ENCODE measurements at places on chromosomes 5 and 9. TPM values are rescaled to one million over a fixed set of nuclear protein-coding genes. Genes with fewer than 3 reads are reported as not detected.

Gene GDF9
- total RNA-seq, result 0.18 TPM

GRCh38 chr9:134492281-134492691, 149.3 kb upstream of the COL5A1 start:
- no peak overlapping the region for H3K4me3 ChIP-seq
- peak; percentile 91 for DNase-seq
- H3K4me1 ChIP-seq, result peaks cover 22% of the 10 kb centered on the region
- peak overlapping the region; percentile 41 for H3K27ac ChIP-seq

DNA sequence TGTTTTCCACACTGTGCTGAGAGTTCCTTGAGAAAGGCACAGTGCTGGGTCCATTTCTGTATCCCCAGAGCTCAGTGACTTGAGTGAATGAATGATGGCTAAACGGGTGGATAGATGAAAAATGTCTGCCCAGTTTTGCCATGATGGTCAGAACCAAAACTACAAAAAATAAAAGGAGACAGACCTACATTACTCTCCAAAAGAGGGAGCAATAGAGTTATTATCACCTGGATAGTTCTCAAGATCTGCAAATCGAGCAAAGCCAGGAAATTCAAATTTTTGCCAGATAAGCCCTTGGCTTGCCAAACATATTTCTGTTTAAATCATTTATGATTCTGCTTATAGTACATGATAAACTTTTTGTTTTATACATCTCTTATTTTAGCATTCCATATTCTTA, 214.2 kb upstream of the ZNF462 start:
- no peak overlapping the region for H3K27ac ChIP-seq
- no peaks in the 10 kb centered on the region for H3K4me1 ChIP-seq
- no peak overlapping the region for H3K4me3 ChIP-seq
- no peaks in the 10 kb centered on the region for H3K36me3 ChIP-seq
- DNase-seq, result peak; percentile 13

Gene RNF38
- total RNA-seq, result 8.8 TPM

GRCh38 chr9:20397348-20397747, 225.0 kb downstream of the MLLT3 start:
- DNase-seq, result no peak
- H3K36me3 ChIP-seq, result no peaks in the 10 kb centered on the region
- no peak overlapping the region for H3K4me3 ChIP-seq
- no peaks in the 10 kb centered on the region for H3K27me3 ChIP-seq
- H3K27ac ChIP-seq, result no peak overlapping the region
- H3K4me1 ChIP-seq, result no peaks in the 10 kb centered on the region

Gene CDX1
- total RNA-seq, result 0.18 TPM

DNA sequence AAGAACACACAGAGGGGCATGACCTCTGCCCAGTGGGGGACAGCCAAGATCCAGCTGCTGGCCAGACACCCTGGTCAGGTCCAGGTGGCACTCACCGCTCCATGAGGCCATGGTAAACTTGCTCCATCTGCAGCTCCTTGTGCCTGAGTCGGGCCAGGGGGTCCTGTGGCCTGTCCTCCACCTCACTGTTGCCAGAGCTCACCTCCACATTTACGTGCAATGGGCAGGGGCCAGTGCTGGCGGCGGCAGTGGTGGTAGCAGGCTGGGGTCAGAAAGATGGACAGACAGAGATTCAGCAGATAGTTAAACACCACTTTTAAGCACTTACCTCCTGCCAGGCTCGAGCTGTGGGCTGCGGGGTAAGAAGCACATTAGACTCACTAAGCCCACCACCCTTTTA, 28.0 kb downstream of the AKNA start:
- no peaks in the 10 kb centered on the region for H3K27me3 ChIP-seq
- H3K4me3 ChIP-seq, result no peak overlapping the region
- DNase-seq, result no peak
- no peak overlapping the region for H3K27ac ChIP-seq

GRCh38 chr5:128349044-128349858, 188.8 kb downstream of the FBN2 start:
- H3K4me3 ChIP-seq, result no peak overlapping the region
- no peak overlapping the region for H3K27ac ChIP-seq
- DNase-seq, result peak; percentile 10
- no peaks in the 10 kb centered on the region for H3K4me1 ChIP-seq
- peaks cover 24% of the 10 kb centered on the region for H3K36me3 ChIP-seq

Gene ANXA1
- 637 TPM for total RNA-seq

Gene PDGFRB
- total RNA-seq, result 108 TPM

Gene TMEM215
- not detected for total RNA-seq

DNA sequence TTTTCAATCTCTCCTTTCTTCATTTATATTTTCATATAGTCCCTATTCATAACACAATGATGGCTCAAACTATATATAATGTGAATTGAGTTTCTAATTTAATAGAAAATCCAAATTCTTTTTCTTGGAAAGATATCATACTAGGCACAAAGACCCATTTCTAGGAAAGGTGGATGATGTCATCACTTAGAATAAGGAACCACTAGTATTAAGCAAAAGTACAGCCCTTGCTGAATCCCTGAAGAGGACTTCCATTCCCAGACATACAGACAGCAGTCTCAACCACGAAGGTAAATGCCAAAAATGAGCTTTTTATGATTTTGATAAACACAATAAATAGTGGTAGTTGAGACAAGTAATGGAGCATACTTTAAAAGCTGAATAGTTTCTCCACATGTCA, 210.0 kb downstream of the FBN2 start:
- no peak overlapping the region for H3K4me3 ChIP-seq
- H3K27ac ChIP-seq, result no peak overlapping the region
- DNase-seq, result no peak
- H3K27me3 ChIP-seq, result no peaks in the 10 kb centered on the region

DNA sequence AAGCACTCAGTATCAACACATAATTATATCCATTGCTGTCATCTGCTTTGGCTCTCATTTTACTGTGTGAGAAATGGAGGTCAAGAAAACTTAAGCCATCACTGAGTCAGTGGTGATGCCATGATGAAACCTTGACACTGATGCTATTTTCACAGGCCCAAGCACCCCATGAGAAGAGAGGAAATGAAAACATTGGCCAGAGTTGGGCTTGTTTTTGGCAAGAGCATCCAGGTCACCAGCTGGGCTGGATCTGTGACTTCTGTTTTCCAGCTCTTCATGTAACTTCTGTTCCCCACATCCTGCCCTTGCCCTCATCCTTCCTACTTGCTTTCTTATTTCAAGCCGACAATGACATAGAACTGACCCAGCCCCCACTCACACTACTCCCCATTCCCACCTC, 10.0 kb downstream of the LCP2 start:
- H3K4me1 ChIP-seq, result no peaks in the 10 kb centered on the region
- H3K27me3 ChIP-seq, result no peaks in the 10 kb centered on the region
- H3K36me3 ChIP-seq, result no peaks in the 10 kb centered on the region
- no peak overlapping the region for H3K27ac ChIP-seq
- no peak for DNase-seq

DNA sequence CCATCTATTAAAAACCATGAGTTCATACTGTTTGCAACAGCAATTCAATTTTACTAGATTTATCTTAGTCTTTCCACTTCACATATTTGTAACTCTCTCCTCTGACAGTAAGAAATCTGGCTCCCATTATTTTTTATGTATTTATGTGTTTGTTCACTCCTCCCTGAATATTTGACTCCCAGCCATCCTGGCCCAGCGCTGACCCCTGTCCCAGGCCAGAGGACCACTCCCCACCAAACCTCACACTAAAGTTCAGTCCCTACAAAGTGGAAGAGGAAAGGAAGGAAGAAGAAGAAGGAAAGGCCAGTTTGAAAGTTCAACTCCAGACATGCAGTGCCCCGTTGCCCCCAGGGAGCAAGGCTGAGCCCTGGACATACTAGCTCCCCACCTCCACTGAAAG, 271.8 kb downstream of the ADAMTSL1 start:
- no peak overlapping the region for H3K27ac ChIP-seq
- no peaks in the 10 kb centered on the region for H3K27me3 ChIP-seq
- no peak for DNase-seq
- no peak overlapping the region for H3K4me3 ChIP-seq
- H3K4me1 ChIP-seq, result peaks cover 10% of the 10 kb centered on the region

Gene ANKRD18B
- total RNA-seq, result 13.4 TPM

DNA sequence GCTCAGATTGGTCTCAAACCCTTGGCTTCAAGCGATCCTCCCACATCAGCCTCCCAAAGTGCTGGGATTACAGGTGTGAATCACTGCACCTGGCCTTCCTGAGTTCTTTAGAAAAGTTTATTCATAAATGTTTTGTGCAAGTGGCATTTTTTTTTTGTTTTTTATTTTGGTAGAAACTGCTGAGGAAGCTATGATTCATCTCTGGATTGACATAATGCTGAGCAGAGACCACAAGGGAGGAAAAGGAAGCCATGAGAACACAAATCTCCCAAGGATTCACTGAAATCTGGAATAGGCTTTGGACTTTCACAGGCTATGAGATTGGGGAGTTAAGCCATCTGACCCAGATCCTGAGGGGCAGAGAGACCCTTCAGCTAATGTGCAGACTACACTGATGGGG, 3.4 kb upstream of the SLC46A2 start:
- no peaks in the 10 kb centered on the region for H3K36me3 ChIP-seq
- no peaks in the 10 kb centered on the region for H3K4me1 ChIP-seq
- no peak overlapping the region for H3K27ac ChIP-seq
- DNase-seq, result peak; percentile 33

Gene CERCAM
- total RNA-seq, result 15.1 TPM

GRCh38 chr5:72767289-72768010, 49.0 kb upstream of the TNPO1 start:
- no peak overlapping the region for H3K27ac ChIP-seq
- peaks cover 10% of the 10 kb centered on the region for H3K27me3 ChIP-seq
- no peaks in the 10 kb centered on the region for H3K36me3 ChIP-seq
- no peaks in the 10 kb centered on the region for H3K4me1 ChIP-seq

Gene CCDC180
- 0.90 TPM for total RNA-seq

DNA sequence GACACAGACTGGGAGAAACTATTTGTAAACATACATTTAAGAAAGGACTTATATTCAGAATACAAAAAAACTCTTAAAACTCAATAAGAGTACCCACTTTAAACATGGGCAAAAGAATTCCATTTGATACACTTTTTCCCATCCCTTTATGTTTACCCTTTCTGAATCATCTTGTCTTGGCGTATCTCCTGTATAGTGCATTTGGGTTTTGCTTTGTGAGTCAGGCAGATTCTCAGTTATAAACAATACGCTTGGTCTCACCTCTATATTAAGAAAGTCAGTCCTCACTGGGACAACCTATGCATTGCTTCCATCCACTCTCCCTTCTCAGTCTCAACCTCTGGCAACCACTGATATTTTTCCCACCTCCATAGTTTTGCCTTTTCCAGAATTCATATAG, 27.3 kb upstream of the ADAMTS6 start:
- H3K4me1 ChIP-seq, result peaks cover 2% of the 10 kb centered on the region
- H3K36me3 ChIP-seq, result no peaks in the 10 kb centered on the region
- H3K27me3 ChIP-seq, result no peaks in the 10 kb centered on the region
- peak; percentile 67 for DNase-seq
- no peak overlapping the region for H3K27ac ChIP-seq

Gene ANXA2R
- total RNA-seq, result 1.3 TPM

DNA sequence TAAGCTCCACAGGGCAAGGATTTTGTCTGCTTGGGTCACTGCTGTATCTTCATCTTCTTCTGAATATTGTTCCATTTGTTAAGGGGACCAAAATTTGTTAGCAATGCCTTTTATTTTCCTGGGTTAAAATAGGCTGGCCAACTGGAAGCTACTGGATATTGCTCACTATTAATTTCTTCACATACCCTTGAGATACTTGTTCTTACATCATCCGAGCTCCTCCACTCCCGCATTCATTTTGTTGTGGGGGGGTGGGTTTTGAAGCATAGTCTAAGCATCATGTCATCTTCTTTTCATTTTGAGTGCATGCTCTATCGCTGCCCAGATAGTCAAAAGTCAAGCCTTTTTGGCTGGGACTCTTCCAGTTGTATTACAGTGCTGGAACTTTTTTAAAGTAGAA, 42.5 kb upstream of the PIK3R1 start:
- H3K4me3 ChIP-seq, result no peak overlapping the region
- DNase-seq, result no peak
- no peaks in the 10 kb centered on the region for H3K36me3 ChIP-seq
- H3K27me3 ChIP-seq, result peaks cover 1% of the 10 kb centered on the region
- no peak overlapping the region for H3K27ac ChIP-seq

- H3K27ac ChIP-seq, result no peak overlapping the region
- H3K4me1 ChIP-seq, result no peaks in the 10 kb centered on the region
- DNase-seq, result no peak
- no peaks in the 10 kb centered on the region for H3K27me3 ChIP-seq
Measured at GRCh38 chr5:112907166-112907631, 14.8 kb downstream of the REEP5 start.

- no peaks in the 10 kb centered on the region for H3K27me3 ChIP-seq
- DNase-seq, result peak; percentile 49
- H3K36me3 ChIP-seq, result peaks cover 3% of the 10 kb centered on the region
- H3K4me3 ChIP-seq, result no peak overlapping the region
Measured at GRCh38 chr5:171975262-171975876, 31.1 kb downstream of the FBXW11 start.

Gene GFI1B
- total RNA-seq, result not detected

Gene ADAMTS2
- 18.3 TPM for total RNA-seq

DNA sequence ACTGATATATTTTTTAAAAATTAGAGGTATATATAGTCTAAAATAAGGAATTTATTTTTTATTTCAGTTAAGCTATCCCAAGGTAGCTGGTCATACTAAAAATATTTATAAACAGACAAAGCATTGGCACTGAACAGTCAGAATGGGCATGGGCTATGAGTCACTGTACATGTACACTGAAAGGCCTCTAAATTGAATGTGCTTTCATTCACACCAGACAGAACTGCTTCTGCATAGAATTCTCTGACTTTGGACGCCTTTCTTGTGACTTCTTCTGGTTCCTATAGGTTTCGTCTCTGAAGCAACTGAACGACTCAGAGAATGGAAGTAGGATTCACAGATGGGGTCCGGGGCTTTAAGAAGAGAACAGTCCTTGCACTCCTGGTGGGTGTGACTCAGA, 394.8 kb upstream of the MEF2C start:
- H3K27ac ChIP-seq, result no peak overlapping the region
- peak; percentile 44 for DNase-seq
- no peaks in the 10 kb centered on the region for H3K36me3 ChIP-seq

DNA sequence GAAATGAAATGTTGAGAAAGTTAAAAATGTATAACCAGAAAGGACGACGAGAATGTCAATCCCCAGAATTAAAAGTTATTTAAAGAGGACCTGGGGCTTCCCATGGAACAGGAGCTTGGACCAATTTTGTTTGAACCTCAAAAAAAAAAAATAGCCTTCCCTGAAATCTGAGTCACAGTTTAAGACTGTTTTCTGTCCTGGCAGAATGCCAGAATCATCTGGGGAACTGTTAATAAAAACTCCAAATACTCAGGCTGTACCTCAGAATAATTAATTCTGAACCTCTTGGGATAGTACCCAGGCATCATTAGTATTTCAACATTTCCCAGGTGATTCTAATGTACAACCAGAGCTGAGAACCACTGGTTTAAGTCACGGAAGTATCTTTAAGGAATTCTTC, 102.2 kb upstream of the SLCO6A1 start:
- DNase-seq, result peak; percentile 13
- no peaks in the 10 kb centered on the region for H3K27me3 ChIP-seq
- H3K36me3 ChIP-seq, result no peaks in the 10 kb centered on the region
- no peak overlapping the region for H3K4me3 ChIP-seq
- H3K27ac ChIP-seq, result no peak overlapping the region

- DNase-seq, result no peak
- H3K4me3 ChIP-seq, result no peak overlapping the region
- H3K36me3 ChIP-seq, result no peaks in the 10 kb centered on the region
- H3K4me1 ChIP-seq, result no peaks in the 10 kb centered on the region
- H3K27me3 ChIP-seq, result no peaks in the 10 kb centered on the region
Measured at GRCh38 chr5:24385617-24386016, 259.2 kb downstream of the CDH10 start.

Gene SOHLH1
- total RNA-seq, result not detected

Gene KLF4
- total RNA-seq, result 1.3 TPM

Measured in IMR-90 (cell line).